ENCODE measurements at places on chromosomes 11 and 22.
A peak's percentile ranks its signal among the peaks of the same experiment; 100 is the strongest.

GRCh38 chr11:57283231-57283990 is 41.3 kb downstream of the TNKS1BP1 start:
- no peak for DNase-seq

GRCh38 chr11:6268820-6269219 is 9.2 kb downstream of the CCKBR start:
- DNase-seq, result no peak

- DNase-seq, result peak; percentile 83
Observed at GRCh38 chr22:42344361-42344905, 74.0 kb upstream of the TCF20 start.

DNA sequence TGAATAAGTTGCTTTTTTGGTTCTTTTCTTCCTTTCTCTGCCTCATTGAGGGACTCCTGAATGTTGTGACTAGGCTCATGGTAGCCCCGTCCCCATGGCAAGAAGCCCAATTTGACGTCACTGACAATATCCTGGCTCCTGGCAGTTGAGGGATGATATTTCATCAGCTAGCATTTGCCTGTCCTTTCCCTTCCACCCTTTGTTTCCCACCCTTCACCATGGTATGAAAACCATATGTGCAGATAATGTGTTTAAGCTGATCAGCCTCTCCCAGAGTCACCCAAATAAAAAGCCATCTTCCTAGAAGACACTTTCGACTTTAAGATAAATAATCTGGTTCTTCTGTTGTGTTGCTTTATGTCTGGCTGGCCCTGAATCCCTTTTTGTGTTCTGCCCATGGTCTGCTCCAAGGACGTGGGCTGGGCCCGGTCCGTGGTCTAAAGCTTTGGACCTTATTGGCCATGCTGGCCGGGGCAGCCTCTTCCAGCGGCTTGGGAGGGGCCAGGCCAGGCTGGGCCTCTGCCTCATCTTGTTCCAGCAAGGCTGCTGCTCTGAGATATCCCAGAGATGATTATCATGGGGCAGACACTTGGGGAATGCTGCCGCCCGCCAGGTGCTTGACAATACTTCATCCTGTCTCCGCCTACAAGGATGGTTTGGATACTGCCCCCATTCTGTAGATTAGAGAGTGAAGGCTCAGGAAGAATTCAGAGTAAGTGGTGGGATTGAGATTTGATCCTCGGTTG is 5.1 kb downstream of the TSPAN18 start:
- DNase-seq, result no peak

- no peak for DNase-seq
Observed at GRCh38 chr11:31655483-31655882, 145.9 kb downstream of the ELP4 start.

- DNase-seq, result no peak
Observed at GRCh38 chr11:40998920-40999319, 460.5 kb downstream of the LRRC4C start.

Data from anterior cingulate cortex (tissue), 58 donors.